CD4-positive, alpha-beta T cell treated with Interleukin-10 for 1 hour (primary cell): ENCODE measurements at places on chromosomes 5 and 9.

- DNase-seq, result no peak
Observed at GRCh38 chr9:14535161-14535955, 157.9 kb downstream of the ZDHHC21 start.

DNA sequence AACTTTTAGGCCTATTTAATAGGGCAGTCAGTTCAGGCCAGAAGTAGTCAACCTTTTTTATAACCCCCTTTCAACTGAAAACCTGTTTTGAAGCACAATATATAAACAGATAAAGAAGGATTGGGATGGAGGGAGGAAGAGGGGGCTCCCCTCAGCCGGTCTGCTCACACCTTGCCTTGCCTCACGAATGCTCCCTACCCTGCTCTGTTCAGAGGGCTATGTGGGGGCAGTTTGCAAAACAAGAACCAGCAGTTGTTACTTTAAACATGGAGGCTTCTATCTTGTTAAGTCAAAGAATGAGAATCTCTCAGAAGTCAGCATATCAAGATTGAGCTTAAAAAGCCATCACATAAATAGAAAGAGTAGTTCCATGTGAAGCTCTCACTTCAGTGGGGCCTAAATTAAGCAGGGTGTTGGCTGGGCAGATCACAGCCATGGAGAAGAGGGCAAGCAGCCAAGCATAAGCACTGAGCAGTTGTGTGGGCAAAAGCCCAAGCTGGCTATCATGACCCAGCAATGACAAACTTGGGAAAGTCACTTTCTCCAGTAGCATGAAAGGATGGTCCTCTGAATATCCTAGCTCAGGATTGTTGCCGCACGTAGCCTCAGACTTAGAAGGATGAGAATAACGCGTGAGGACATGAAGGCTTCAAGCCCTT is 70.6 kb downstream of the ALDH1A1 start:
- DNase-seq, result no peak

GRCh38 chr5:138700581-138701362 is 52.5 kb upstream of the CTNNA1 start:
- no peak for DNase-seq

DNA sequence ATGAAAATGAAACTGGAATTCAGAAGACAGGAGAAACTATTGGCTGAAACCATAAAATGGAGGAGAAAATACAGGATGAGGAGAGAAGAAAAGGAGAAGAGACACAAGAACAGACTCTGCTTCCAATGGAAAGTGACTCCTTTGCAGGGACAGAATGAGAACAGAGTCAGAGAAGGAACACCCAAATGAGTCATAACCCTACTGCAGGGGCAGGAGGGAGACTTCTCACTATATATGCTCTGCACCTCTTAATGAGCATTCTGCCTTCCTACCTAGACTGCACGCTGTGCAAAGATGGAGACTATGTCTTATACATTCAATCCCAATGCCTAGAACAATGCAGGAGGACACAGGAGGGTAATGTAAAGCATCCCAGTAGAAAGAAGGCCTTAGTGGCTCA is 2.1 kb downstream of the SAXO1 start:
- no peak for DNase-seq

GRCh38 chr9:110109333-110110092 is 98.4 kb downstream of the C9orf152 start:
- DNase-seq, result no peak

DNA sequence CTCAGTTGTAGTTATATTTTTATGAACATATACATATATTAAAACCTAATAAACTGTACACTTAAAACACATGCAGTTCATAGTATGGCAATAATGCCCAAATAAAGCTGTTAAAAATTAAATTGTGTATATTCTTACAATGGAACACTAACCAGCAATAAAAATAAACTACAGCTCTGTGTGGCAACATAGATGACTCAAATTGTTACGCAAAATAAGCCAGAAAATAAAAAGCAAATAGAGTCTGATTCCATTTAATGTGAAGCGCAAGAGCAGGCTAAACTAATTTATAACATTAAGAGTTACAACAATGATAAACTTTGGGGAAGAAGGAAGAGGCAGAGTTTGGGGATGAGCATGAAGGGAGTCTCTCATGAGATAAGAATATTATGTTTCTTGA is 597.3 kb downstream of the TLE1 start:
- DNase-seq, result no peak
